ENCODE measurements at places on chromosomes 1 and 21. TPM values are rescaled to one million over a fixed set of nuclear protein-coding genes. Genes with fewer than 3 reads are reported as not detected.

- no peak for DNase-seq
Measured at GRCh38 chr1:17653728-17654351, 101.3 kb upstream of the ACTL8 start.

GRCh38 chr1:182684116-182684828 is at the start of gene RGS8:
TSS of gene RGS8 (minus strand) at chr1:182684587. CDS start at chr1:182669649, 14,938 bp downstream.
- DNase-seq = no peak

DNA sequence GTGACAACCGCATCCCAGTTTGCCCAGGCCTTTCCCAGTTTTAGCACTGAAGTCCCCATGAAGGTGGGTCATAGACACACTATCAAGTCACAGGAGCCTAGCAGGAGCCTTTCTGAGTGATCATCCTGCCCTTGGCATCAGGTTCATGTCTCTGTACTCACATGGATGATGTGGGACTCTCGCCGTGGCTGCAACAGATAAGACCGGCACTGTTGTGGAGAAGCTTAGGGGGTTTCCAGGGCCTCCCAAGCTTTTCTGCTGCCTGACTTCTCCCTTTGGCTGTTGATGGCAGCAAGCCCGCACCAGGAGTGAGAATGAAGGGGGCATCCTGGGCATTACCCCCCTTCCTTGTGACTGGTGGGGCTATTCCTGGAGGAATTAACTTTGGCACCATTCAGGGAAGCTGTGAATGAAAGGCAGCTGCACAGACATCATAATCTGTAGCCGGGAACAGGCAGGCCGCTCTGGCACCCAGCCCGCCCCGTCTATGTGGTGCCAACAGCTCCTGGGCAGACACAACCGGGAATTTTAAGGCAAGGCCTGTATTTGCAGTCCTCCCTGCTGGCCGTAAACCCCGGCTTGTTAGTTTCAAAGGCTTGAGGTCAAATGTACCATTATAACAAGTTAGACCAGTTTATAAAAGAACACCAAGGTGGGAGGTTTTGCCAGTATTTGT is 148.6 kb downstream of the HUNK start:
- no peak for DNase-seq

DNA sequence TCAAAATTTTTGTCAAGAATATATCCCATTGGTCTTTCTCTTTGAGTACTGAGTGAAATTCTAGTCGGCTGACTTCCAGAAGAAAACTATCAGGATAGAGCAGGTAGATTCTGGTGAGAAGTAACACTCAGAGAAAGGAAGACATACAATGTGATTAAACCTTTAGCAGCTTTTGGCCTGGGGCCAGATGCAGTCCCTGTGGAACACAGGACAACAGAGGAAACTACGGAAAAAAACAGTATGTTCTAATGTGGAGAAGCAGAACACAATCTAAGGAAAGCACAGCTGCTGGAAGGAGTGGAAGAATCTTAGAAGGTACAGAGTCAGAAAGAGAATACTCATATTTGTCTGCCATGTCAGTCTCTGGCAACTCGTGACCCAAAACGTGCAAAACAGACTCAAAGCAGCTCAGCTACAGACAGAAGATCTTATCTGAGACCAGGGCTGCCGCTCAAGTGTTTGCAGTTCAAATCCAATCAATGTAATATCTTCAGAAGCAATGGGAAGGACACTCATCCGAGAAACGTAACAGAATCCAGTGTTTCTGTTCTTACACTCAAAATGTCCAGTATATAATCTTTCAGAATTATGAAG is 283.8 kb downstream of the MRPL39 start:
- no peak for DNase-seq

GRCh38 chr1:114173680-114174079 is 20.0 kb upstream of the SYT6 start:
- DNase-seq = no peak

GRCh38 chr21:27021801-27022200 is 54.9 kb upstream of the ADAMTS5 start:
- DNase-seq = no peak

The TTC39A gene
- total RNA-seq = 1.1 TPM

- DNase-seq = no peak
Measured at GRCh38 chr1:214205053-214205452, 75.9 kb upstream of the SMYD2 start.

DNA sequence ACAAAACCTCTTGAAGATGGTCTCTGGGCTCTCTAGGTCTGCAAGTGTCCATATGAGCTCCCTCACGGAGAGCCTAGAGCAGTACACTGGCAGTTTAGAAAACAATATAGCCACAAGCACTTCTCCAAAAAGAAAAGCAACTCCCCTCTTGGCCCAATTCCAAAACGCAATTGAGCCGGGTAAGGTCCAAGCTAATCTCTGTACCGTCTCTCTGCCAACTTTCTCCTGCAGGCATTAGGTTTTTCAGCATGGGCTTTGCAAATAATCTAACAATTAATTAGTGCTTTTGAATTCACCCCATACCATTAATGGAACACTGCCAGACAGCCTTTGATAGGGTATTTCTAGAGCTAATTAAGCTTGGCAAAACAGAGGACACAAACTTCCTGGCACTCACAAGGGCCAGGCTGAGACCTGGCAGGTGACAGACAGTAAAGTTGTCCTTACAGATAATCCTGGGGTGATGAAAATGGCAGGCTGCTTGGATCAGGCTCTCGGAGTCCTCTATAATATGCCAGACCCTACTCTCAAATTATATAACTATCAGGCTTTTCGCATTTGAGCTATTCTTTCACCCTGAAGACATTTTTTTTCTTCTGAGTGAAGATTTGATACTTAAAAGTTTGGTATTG is 39.8 kb downstream of the TGFBR3 start:
- no peak for DNase-seq

The NSUN4 gene
- total RNA-seq = 9.9 TPM

- no peak for DNase-seq
Measured at GRCh38 chr1:188762166-188762743, 1715.4 kb downstream of the BRINP3 start.

The PADI3 gene
- 0.09 TPM for total RNA-seq

- no peak for DNase-seq
Measured at GRCh38 chr1:78687914-78688313, 38.3 kb downstream of the IFI44 start.

- DNase-seq = no peak
Measured at GRCh38 chr1:55768327-55768952, 553.3 kb upstream of the USP24 start.

- DNase-seq = no peak
Measured at GRCh38 chr1:180923021-180923841, 10.5 kb downstream of the KIAA1614 start.

The CTSS gene
- total RNA-seq = 104 TPM

GRCh38 chr1:89810302-89810701 is 10.5 kb upstream of the LRRC8D start:
- DNase-seq = no peak

DNA sequence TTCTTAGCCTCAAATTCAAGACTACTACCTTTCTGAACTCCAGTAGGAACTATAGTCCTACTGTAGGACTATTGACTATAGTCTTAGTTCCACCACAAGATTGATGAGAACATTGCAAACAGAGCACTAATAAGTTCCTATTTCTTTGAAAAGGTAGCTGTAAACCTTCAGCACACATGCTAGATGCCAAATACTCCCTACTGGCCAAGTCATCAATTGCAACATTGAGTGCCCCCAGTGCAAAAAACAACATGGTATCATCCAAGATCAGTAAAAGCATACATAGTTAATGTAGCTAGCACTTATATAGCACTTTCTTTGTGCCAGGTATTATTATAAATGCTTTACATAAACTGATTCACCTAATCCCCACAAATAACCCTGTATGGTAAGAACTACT is 99.8 kb downstream of the MRPL39 start:
- DNase-seq = no peak

- no peak for DNase-seq
Measured at GRCh38 chr1:235473806-235474205, 30.4 kb downstream of the B3GALNT2 start.

DNA sequence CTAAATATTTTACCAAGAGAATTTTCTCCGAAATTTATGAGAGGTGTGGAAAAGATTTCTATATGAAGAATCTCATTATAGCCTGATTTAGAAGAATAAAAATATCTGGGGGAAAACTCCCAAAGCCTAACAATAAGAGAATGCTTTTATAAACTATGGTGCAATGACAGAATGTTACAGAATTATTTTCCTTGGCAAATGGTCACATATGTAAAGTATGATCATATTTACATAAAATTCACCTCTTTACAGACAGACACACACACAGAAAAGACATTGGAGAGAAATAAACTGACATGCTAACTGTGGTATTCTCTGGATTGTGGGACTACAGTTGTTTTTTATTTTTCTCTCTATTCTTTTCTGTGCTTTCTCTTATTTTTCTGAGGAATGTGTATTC is 226.3 kb upstream of the USP24 start:
- no peak for DNase-seq

DNA sequence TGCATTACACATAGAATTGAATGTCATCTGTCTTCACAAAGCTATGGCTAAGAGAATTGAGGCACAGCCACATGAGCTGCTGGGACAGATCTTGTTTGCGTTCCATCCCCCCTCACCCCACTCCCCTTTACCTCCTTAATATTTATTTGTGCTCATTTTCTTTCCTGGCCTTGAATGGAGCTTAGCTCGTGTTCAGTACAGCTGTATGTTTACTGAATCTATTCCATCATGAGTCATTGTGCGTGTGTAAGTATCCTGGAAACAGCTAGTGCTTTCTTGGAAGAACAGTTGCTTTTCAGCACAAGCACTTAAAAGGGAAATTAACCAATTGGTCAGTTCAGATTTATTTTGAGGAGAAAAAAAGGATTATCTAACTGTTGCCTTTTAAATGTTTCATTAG is 14.7 kb downstream of the PROX1 start:
- DNase-seq = no peak

The PLPPR5 gene
- total RNA-seq = 0.09 TPM

DNA sequence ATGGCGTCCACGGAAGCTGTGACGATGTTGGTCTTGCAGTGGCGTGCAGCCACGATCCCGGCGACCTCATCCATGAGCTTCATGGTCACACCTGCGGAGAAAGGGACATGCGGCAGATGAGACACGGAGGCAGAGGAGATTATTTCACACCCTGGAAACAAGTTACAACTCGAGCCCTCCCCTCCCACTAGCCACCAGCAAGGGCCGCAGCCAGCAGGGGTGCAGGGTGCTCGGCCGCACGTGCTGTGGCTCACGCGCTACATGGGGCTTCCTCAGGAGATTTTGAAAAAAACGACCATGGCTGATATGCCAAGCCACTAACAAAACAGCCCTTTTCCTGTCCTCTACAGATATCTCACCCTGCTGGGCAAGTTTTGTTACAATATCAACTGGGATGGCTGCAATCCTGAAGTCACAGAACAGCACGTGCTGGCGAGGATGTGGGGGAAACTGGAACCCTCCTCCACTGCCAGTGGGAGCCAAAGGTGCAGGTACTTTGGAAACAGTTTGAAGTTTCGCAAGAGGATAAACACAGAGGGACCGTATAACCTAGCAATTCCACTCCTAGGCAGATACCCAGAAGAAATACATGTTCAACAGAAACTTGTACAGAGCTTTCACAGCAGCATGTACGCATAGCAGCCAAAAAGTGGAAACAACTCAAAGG is 34.1 kb upstream of the GPR153 start:
- DNase-seq = no peak

GRCh38 chr1:38919130-38919529 is 22.5 kb downstream of the RHBDL2 start:
- no peak for DNase-seq

The MAP3K7CL gene
- 1.7 TPM for total RNA-seq

- no peak for DNase-seq
Measured at GRCh38 chr1:110976089-110976488, 12.4 kb upstream of the LRIF1 start.

DNA sequence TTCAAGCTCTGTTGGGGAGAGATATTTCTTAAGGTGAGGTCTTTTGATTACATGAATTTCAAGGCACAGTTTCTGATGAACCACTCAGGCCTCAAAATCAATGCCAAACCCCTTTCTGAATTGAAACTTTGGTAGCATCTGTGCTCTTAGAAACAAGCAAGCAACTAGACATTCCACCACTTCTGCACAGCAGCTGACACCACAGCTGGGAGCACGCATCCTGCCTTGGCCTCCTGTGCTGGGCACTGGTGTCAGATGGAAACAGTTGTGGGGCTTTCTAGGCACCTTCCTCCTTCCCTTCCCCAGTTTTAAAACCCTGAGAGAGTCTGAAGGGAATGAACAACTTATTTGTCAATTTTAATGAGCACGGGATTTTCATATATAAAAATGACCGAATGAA is 360.2 kb downstream of the ADGRL2 start:
- peak; percentile 34 for DNase-seq

DNA sequence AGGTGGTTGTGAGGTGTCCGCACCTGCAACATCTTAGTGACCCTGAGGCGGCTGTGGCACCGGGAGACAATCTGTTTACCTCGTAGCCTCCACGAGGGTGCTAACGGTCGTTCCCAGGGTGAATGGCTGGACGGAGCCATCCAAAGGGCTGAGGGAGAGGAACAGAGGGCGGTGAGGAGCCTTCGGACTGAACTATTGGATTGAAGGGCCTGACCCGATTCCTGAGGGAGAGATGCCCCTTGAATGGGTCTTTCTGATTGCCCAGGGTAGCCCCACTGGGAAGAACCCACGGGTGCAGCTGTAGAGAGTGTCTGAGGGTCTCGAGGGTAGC is 2.3 kb downstream of the NR5A2 start:
- no peak for DNase-seq

- no peak for DNase-seq
Measured at GRCh38 chr1:10834770-10835412, 38.4 kb upstream of the CASZ1 start.

- no peak for DNase-seq
Measured at GRCh38 chr1:37294529-37294928, 179.9 kb upstream of the ZC3H12A start.

DNA sequence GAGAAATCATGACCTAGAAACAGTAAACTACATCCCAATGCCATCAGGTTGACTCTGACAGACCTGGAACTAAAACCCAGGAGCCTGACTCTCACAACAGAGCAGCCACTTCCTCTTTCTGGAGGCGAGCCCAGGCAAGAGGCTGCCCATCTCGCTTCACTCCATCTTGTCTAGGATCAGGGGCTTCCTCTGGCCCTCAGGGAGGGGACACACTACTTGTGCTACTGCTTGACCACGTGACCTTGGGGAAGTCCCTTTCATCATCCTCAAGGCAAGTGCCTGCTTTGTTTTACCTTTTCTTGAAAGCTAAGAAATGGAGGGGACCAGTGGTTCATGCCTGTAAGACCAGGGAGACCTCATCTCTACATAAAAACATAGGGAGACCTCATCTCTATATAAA is 2.6 kb upstream of the TENT5B start:
- DNase-seq = no peak

The SHE gene
- 2.7 TPM for total RNA-seq

- no peak for DNase-seq
Measured at GRCh38 chr21:37686991-37687810, 229.1 kb downstream of the KCNJ6 start.

The KCNN3 gene
- 1.8 TPM for total RNA-seq

Data from thymus (tissue), 14 donors.